ENCODE measurements at places on chromosomes 5 and 9. TPM values are rescaled to one million over a fixed set of nuclear protein-coding genes. Genes with fewer than 3 reads are reported as not detected.

The ARSI gene
- polyA plus RNA-seq = 2.2 TPM

GRCh38 chr5:45533663-45534062, 162.5 kb downstream of the HCN1 start:
- DNase-seq = no peak

- no peak for DNase-seq
Observed at GRCh38 chr9:30522061-30522460, 1862.4 kb upstream of the ACO1 start.

GRCh38 chr5:43268188-43268820, 44.9 kb downstream of the HMGCS1 start:
- no peak for DNase-seq

DNA sequence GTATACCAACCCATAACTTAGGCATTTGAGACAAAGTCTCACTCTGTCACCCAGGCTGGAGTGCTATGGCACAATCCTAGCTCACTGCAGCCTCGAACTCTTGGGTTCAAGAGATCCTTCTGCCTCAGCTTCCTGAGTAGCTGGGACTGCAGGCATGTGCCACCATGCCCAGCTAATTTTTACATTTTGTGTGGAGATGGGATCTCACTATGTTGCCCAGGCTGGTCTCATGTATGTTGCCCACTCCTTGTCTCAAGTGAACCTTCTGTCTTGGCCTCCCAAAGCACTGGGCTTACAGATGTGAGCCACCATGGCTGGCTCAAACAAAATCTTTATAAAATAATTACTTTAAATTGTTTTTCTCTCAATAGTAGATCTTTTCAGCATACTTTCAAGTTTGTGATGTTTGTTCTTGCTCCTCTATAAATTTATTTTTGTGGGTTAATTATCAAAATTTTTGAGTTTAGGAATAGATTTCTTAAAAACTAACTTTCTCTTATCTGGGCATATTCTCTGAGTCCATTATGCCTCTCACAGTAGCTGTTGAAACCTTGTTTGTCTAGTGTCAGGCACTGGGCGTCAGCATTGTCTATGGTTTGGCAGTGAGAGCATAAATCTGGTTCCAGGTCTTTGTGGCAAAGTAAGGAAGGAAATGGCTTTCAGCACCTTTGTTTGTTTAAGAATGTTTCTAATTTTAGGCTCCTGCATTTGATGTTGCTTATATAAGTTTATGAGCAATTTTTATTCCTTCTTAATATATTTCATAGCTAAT, 38.7 kb downstream of the NLN start:
- DNase-seq = no peak

The SPINK1 gene
- polyA plus RNA-seq = 259 TPM

DNA sequence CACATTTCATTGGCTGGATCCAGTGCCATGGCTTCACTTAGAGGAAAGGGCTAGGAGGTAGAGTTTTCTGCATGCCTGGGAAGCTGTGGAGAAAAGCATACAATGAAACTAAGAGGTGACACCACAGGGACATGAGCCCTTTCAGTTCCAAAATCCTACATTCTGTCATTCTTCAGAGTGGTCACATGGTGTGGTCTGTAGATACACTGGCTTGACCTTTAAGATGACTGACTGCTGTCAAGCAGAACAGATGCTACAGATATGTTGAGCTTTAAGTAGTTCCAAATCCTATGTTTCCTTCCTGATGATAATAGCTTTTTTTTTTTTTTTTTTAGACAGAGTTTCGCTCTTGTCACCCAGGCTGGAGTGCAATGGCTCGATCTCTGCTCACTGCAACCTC, 26.2 kb downstream of the DMRT3 start:
- DNase-seq = no peak

GRCh38 chr9:130422546-130422945, 22.2 kb upstream of the ASS1 start:
- no peak for DNase-seq

- DNase-seq = no peak
Observed at GRCh38 chr9:21902136-21902535, 92.1 kb downstream of the CDKN2A start.

The CD72 gene
- polyA plus RNA-seq = 1.8 TPM

The CENPH gene
- 11.1 TPM for polyA plus RNA-seq

- DNase-seq = no peak
Observed at GRCh38 chr9:123814496-123814895, 115.4 kb downstream of the DENND1A start.

DNA sequence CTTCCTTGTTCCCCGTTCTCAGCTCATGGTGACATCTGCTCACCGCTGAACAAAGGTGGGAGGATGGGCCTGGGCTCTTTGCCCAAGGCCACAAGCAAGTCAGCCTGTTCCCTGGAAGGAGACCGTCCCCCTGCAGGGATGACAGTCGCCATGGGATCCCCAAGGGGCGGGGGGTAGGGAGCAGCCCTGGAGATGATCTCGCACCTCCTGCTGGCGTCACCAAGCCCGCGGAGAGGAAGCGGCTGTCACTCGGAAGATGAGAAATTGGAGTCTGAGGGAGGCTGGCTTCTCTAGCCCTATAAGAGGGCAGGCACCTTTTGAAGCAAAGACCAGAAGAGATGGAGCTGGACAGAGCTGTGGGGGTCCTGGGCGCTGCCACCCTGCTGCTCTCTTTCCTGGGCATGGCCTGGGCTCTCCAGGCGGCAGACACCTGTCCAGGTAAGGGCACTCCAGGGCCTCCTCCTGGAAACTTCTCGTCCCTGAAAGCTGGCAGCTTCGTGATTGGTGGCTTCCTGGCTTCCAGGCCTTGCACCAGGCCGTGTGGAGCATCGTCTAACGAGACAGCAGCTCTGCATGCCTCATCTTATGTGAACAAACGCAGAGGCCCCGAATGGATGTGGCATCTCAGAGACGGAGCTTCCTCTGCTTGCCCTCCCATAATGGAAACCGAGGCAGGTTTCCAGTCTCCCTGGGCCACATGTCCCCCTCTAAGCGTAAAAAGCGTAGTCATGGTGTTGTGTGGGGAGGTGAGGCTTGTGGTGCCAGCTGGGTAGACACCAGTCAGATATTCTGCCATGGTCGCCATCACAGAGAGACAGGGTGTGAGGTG, at the start of gene FCN2:
Gene FCN2, plus strand, starts transcription at position 327 of the 829 bp plus-strand sequence. Its CDS starts 12 bp downstream, at position 339.
- no peak for DNase-seq

DNA sequence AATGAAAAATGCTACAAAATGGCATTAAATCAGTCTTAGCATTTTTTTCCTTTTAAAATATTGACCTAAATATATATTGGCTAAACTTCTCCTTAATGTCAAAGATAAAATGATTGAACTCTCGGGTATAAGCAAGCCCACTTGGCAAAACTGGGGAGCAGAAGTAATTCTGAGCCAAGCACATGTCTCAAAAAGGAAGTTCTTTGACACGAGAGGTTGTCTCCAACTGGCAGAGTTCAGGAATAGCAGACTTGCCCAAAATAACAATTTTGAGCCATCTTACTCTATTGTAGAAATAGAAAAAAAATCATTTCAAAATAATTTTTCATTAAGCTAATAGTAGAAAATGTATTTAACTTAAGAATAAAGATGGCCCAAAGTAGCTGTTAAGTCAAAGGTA, 10.4 kb upstream of the MLLT3 start:
- no peak for DNase-seq

The SLC6A18 gene
- 0.03 TPM for polyA plus RNA-seq

The SMIM33 gene
- not detected for polyA plus RNA-seq

Data from large intestine (tissue), 12 donors.